Right renal pelvis (tissue), 4 donors: ENCODE measurements at places on chromosomes 16 and 17. TPM values are rescaled to one million over a fixed set of nuclear protein-coding genes. Genes with fewer than 3 reads are reported as not detected.

Gene ACE
- 16.3 TPM for polyA plus RNA-seq

Gene FMNL1
- 5.5 TPM for polyA plus RNA-seq

DNA sequence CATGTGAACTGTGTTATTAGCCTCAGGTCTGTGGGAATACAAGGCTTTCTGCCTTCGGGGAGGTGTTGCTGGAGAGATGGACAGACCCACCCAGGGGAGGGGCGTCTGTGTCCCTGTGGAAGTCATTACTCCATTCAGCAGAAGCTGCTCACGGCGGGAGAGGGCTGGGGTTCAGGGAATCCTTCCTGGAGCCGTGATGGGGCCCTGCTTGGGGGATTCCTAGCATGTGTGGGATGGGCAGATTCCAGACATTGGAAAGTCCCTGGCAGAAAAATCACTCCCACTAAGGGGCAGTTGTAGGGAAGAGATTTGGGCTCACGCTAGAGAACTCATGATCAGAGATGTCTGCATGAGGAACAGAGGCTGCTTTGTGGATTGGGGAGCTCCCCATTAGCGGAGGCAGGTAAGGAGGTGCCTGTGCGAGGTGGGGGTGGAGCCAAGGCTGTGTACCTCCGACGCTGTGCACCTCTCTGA, 56.3 kb upstream of the IL34 start:
- DNase-seq = no peak

- DNase-seq = no peak
Observed at GRCh38 chr17:75721463-75722011, 278 bp downstream of the ITGB4 start.

DNA sequence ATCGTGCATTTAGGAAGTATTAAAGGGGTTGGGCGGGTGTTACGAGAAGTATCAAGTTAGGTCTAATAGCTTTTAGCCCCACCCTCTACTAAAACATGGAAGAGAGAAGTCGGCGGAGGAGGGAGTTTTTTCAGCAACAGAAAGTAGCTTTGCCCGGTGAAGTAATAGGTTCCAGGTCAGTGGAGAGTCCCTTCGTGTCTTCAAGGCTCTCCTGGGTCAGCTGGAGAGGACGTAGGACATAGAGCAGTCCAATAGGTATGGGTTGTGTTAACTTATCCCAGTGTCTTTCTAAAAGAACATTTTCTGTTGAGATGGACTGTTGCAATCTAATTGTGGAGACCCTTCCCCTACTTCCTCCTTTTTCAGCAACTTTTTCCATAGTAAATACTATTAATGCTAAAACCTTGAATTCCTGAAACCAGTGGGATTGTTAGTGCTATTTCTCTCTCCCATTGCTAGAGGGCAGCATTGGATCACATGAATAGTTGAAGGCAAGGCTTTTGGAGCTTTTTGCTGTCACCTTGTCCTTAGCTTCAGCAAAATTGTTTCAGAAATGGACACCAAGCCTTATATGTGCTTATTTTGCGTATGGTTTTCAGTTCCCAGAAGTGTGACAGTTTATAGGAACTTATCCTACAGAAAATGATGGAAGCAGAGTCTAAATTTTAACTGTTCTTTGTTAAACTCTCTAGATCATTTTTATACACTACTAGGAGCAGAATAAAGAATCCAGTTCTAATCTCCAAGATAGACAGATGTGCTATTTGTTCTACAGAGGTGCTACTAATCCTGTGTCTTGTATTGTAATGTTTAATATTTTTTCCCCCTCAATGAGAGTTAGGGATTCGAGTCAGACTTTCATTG, 38.4 kb downstream of the UTP18 start:
- DNase-seq = peak; percentile 55

DNA sequence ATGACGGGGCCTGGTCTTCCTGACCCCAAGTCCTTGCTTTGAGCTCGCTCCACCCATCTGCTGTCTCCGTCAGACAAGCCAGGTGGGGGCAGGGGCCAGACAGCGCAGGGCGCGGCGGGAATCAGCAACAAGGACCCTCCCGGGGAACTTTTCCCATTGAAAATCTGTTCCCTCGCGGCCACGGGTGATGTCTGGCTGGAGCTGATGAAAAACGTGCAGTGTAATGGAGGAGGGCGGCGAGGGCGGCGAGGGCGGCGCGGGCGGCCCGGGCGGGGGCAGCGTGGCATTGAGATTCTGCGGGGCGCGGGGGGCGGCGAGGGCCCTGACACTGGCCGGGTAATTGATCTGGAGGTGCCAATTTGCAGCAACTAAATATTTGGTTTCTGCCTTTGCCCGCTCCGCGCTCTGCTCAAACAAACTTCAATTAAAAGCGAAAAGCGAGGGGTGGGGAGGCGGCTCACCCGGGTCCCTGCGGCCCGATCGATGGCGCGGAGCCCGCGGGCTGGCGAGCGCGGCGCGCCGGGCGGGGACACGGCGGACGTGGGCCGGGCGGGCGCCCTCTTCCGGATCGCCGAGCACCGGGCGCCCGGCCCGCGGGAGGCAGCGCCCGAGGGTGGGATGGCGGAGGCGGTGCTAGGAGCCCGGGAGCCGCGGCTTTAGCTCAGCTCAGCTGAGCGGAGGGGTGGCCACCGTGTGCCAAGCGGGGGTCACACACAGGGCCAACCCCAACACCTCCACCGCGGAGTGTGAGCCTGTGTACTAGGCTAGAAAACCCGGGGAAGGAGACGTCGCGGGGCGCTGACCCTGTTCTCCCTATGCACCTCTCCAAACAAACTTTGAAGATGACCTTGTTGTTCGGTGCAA, 32.4 kb downstream of the DCAKD start:
- no peak for DNase-seq

- DNase-seq = no peak
Observed at GRCh38 chr17:9177212-9177611, 155.9 kb downstream of the NTN1 start.

- DNase-seq = no peak
Observed at GRCh38 chr16:14491861-14492529, 138.1 kb downstream of the PARN start.

- DNase-seq = no peak
Observed at GRCh38 chr16:54405478-54405877, 118.9 kb upstream of the IRX3 start.

- DNase-seq = no peak
Observed at GRCh38 chr17:28960256-28961061, 9.1 kb upstream of the PHF12 start.

DNA sequence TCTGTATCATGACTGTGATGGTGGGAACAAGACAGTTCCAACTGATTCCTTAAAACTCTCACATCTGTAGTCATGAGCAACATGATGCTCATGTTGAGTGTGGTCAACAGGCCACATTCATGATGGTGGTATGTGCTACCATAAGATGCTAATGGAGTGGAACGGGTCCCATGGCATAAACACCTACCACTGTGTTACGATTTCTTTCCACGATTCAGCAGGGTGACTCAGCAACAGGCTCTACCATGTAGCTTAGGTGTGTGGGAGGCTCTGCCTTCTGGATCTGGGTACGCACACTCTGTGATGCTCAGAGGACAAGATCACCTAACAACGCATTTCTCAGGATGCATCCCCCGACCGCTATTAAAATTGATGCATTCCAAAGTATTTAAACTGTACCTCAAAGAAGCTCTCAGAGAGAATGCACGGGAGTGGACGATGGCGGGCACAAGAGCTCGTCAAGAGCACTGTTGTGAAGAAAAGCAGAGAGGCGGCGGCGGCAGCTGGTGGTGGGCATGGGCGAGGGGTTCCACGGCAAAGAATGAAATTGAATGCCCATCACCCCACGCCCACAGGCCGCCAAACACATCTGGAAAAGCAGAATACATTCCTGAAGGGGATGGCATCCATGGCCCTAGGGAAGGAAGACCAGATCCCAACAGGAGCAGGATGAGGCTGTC, 133.3 kb downstream of the ZNF778 start:
- DNase-seq = no peak

Gene TCAP
- polyA plus RNA-seq = 1.4 TPM

- no peak for DNase-seq
Observed at GRCh38 chr17:60170835-60171752, 21.3 kb downstream of the CA4 start.

Gene CD300E
- polyA plus RNA-seq = 0.21 TPM

Gene CDH16
- polyA plus RNA-seq = 277 TPM

GRCh38 chr17:52071712-52072111, 86.8 kb downstream of the CA10 start:
- DNase-seq = no peak

DNA sequence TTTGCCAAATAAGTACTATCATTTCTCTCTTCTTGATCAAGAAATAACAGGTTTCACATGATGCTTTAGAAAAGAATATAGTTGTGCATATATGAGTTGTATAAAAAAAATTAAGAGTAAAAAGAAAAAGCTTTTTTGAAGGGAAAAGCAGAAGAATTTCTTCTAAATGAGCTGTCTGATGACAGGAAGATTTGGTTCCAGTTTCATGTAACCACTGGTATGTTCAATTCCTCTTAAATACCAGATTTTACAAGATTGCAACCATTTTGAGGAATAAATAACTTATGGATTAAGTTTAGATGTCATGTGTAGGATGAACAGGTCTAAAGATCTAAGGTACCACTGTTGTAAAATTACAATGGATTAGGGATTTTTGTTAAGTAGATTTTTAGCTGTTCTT, 45.0 kb downstream of the VMP1 start:
- no peak for DNase-seq

Gene CMTM3
- 80.6 TPM for polyA plus RNA-seq

Gene GJD3
- not detected for polyA plus RNA-seq

DNA sequence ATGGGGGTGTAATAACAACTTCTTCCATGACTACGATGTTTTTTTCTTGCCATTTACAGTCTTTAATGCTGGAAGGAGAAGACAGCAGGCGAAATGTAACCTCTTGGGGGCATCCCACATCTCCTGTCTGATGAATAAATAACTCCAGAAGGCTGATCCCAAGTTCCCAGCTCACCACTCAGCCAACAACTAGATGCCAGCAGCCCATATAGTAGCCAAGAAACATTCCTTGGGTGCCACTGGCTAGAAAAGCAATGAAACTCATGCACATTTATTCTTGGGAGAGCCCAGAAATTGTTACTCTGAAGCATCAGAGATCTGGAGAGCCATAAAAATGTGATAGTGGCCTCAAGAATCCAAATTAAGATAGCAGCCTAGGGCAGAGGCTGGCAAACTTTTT, 22.7 kb upstream of the TMEM101 start:
- DNase-seq = no peak

- DNase-seq = no peak
Observed at GRCh38 chr17:5364156-5364555, 55.3 kb downstream of the NUP88 start.

Gene LRRC46
- polyA plus RNA-seq = 2.2 TPM

DNA sequence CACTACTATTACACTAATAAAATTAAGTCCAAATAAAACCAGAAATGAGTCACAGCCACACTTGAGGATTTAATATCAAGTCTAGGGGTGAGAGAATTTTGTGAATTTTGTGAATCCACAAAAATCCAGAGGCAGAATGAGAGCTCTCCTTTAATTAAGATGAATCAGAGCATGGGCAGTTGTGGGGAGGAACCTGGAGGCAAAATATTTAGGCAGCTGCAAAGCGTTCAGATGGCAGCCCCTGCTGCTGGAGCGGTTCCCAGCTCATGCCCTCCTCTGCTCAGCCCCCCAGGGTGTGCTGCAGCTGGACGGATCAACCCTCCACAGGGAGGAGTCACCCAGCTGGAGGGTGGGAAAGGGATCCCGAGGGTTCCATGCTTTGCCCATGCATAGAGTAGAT, 43.4 kb upstream of the IRX6 start:
- no peak for DNase-seq
